ENCODE measurements at places on chromosomes 12 and 14.
A peak's percentile ranks its signal among the peaks of the same experiment; 100 is the strongest.

- DNase-seq: no peak
Measured at GRCh38 chr12:124967016-124967739, 21.8 kb downstream of the DHX37 start.

GRCh38 chr14:102811254-102811963 is 34.2 kb downstream of the TRAF3 start:
- no peak for DNase-seq

GRCh38 chr14:61375218-61375617 is 53.8 kb downstream of the PRKCH start:
- no peak for DNase-seq

DNA sequence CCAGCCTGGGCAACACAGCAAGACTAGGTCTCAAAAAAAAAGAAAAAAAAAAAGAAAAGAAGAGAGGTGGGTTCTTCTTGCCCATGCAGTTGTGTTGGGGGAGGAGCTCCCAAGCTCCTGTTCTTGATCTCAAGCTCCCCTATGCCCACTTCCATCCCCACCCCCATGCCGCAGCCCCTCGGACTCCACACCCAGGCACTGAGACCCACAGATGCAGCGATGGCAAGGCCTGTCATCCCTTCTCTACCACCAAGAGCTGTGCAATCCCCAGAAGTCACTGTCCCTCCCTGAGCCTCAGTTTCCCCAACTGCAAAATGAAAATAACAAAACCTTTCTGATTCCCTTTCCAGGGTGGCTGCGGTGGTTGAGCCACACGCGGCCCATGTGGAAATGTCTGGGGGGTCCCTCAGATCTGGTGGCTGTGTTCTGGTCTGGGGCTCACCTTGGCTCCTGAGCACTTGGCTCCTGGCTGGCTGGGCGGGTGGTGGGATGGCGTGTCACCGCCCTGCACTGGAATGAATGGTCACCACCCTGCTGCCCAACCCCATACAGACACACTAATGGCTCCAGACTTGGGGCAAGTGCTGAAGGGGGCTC is 22.6 kb upstream of the KIF26A start:
- DNase-seq: no peak

GRCh38 chr14:100049220-100049619 is 16.0 kb upstream of the EVL start:
- DNase-seq: no peak

DNA sequence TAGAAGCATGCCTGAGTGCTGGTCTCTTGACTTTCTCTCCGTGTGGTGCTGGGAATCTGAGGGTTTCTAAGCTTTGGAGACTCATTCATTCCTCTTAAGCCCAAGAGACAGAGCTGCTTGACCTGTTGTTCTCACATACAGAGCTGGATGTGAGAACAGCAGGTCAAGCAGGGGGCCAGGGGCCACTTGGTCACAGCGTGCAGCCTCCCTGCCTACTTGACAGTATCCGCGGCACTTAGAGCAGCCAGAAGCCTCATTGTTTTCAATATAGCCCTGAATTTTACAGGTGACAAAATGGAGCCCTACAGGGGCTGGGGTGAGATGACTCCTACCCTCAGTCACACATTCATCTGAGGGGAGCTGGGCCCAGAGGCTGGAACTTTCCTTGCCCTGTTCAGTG is 88.9 kb downstream of the ESRRB start:
- no peak for DNase-seq

- no peak for DNase-seq
Measured at GRCh38 chr12:27469176-27469736, 22.7 kb downstream of the SMCO2 start.

GRCh38 chr12:94671917-94672316 is 21.6 kb upstream of the TMCC3 start:
- DNase-seq: no peak

- DNase-seq: no peak
Measured at GRCh38 chr12:111185206-111185888, 183.5 kb downstream of the PHETA1 start.

- no peak for DNase-seq
Measured at GRCh38 chr12:110689281-110690126, 589 bp upstream of the HVCN1 start.

- peak; percentile 80 for DNase-seq
Measured at GRCh38 chr12:6426882-6427671, 17.7 kb upstream of the CD27 start.

- DNase-seq: no peak
Measured at GRCh38 chr14:49975276-49975675, 82.4 kb downstream of the ARF6 start.

- DNase-seq: no peak
Measured at GRCh38 chr12:67772267-67773169, 124.0 kb downstream of the DYRK2 start.

GRCh38 chr12:104719700-104720338 is 238.3 kb downstream of the SLC41A2 start:
- DNase-seq: no peak

- no peak for DNase-seq
Measured at GRCh38 chr12:59115995-59116394, 195.7 kb upstream of the LRIG3 start.

DNA sequence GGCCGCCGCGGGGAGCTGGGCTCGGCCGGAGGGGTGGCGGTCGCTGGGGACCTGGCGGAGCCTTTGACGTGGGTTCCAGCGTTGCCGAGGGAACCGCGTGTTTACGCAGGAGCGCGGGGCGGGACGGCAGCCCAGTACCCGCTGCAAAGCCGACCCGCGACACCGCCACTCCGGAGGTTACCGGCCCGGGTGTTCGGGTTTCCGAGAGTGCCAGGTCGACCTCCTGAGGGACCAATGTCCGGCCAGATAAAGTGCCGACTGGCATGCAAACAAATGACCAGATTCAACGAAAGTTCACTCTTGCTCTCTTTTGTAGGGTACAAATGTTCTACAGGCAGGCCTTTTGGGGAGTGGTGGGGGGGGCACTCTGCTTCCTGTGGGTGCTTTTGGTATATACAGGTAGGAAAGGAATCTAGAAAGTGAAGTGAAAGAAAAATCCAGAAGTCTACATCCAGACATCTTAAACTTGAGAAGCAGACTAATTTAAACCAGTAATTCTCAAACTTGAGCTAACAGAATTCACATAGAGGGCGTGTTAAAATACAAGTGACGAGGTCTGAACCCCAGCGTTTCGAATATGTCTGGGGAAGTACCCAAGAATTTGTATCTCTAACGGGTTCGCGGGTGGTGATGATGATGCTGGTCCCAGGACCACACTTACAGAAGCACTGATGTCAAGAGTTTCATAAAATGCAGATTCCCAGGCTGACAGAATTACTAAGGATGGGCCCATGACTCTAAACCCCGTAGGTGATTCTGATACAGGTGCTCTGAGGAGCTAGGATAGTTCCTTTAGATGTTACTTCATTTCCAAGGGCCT is at the start of gene GPR135:
Gene GPR135 (minus strand): TSS at position 65 of the 820 bp plus-strand sequence. CDS start 154 bp downstream, outside the sequence.
- DNase-seq: no peak

DNA sequence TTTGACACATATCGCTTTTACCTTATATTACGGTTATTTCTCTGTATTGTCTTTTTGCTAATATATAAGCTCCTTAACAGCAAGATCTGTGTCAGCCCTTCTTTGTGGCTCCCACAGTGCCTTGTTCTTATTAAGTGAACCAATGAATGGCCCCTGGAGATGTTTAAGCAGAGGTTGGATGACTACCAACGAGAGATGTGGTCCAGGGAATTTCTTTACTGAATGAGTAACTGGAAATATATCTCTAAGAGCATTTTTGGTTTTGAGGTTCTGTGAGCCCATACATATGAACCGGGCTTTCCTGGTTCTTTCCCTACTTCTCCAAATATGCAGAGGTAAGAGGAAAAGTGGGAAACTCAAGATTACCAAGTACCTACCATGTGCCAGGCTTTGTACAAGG is 23.5 kb downstream of the CALCOCO1 start:
- no peak for DNase-seq

DNA sequence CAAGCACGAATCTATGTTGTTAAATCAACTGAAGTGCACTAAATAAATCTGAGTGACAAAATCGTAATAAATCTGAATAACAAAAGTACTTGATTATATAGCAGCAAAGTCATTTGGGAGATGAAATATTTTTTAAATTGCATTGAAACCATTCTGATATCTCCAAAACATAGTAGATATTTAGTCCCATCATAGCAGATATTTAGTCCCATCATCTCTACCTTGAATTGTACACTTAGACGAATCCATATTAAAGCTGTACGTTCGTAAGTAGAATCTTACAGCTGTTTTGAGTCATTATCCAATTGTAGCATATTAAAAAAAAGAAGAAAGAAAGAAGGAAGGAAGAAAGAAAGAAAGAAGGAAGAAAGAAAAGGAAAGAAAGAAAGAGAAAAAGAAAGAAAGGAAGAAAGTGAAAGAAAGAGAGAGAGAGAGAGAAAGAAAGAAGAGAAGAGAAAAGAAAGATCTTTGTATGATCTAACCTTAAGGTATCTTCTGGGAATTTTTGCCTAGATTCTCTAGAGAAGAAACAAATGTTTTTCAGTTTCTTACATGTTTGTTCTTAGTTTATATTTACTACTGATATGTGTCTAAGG is 2.6 kb downstream of the DCN start:
- DNase-seq: no peak

DNA sequence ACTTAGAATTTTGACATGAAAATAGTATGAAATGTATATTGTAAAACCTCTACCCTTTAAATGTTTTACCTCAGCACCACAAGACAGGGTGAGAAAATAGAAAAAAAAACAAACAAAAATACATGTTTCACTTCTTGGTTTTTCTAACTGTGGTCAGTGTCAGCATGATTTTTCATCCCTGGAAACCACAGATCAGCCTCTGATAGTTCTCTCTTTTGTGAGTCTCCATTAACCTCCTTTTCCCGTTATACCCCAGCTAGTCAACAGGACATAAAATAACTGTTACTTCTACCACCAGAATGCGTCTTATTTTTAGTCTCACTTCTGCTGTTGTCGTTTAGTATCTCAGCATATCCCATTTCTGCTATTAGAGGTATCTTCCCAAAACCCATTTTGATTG is 48.3 kb upstream of the KCNMB4 start:
- DNase-seq: no peak

Data from stimulated activated CD4-positive, alpha-beta T cell treated with anti-CD3 and anti-CD28 coated beads, TNF-alpha, amount 100 ng/mL, for 1 hour (primary cell).